ENCODE measurements at places on chromosomes 3 and 15. TPM values are rescaled to one million over a fixed set of nuclear protein-coding genes. Genes with fewer than 3 reads are reported as not detected.

CCRL2 gene
- total RNA-seq: 2.3 TPM

EPHA3 gene
- total RNA-seq: 1.2 TPM

ATP10A gene
- total RNA-seq: 29.8 TPM

ABHD17C gene
- total RNA-seq: 9.9 TPM

- no peaks in the 10 kb centered on the region for H3K27me3 ChIP-seq
- H3K4me3 ChIP-seq: no peak overlapping the region
- no peak overlapping the region for H3K27ac ChIP-seq
- H3K4me1 ChIP-seq: no peaks in the 10 kb centered on the region
- H3K36me3 ChIP-seq: no peaks in the 10 kb centered on the region
Measured at GRCh38 chr3:55968331-55968730, 481.2 kb upstream of the WNT5A start.

GRCh38 chr15:64824929-64825430 lies 467 bp downstream of the PIF1 start:
- H3K4me1 ChIP-seq: peaks cover 18% of the 10 kb centered on the region
- DNase-seq: no peak
- no peak overlapping the region for H3K4me3 ChIP-seq
- no peaks in the 10 kb centered on the region for H3K36me3 ChIP-seq
- no peak overlapping the region for H3K27ac ChIP-seq
- no peaks in the 10 kb centered on the region for H3K27me3 ChIP-seq

GRCh38 chr3:54681706-54682105 lies 246.2 kb downstream of the LRTM1 start:
- no peaks in the 10 kb centered on the region for H3K36me3 ChIP-seq
- H3K27ac ChIP-seq: no peak overlapping the region
- no peaks in the 10 kb centered on the region for H3K4me1 ChIP-seq
- DNase-seq: no peak
- no peak overlapping the region for H3K4me3 ChIP-seq

GRCh38 chr3:41715376-41715775 lies 246.5 kb downstream of the ULK4 start:
- H3K27me3 ChIP-seq: no peaks in the 10 kb centered on the region
- no peaks in the 10 kb centered on the region for H3K36me3 ChIP-seq
- no peak overlapping the region for H3K27ac ChIP-seq

All from adrenal gland (tissue), 19 donors.